Suppressor macrophage treated with lipopolysaccharide for 4 hours (primary cell): ENCODE measurements at places on chromosomes 2 and 18.

DNA sequence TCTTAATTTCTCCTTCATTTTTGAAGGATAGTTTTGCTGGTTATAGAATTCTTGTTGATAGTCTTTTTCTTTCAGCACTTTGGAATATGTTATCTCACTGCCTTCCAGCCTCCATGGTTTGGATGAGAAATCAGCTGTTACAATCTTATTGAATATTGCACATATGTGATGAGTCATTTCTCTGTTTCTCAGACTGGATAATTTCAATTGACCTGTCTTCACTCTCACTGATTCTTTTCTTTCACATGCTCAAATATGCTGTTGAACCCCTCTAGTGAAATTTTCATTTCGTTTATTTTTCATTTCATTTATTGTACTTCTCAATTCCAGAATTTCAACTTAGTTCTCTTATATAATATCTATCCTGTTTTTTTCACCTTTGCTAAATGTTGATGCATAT lies 22.2 kb downstream of the PDK1 start:
- peak; percentile 15 for DNase-seq

DNA sequence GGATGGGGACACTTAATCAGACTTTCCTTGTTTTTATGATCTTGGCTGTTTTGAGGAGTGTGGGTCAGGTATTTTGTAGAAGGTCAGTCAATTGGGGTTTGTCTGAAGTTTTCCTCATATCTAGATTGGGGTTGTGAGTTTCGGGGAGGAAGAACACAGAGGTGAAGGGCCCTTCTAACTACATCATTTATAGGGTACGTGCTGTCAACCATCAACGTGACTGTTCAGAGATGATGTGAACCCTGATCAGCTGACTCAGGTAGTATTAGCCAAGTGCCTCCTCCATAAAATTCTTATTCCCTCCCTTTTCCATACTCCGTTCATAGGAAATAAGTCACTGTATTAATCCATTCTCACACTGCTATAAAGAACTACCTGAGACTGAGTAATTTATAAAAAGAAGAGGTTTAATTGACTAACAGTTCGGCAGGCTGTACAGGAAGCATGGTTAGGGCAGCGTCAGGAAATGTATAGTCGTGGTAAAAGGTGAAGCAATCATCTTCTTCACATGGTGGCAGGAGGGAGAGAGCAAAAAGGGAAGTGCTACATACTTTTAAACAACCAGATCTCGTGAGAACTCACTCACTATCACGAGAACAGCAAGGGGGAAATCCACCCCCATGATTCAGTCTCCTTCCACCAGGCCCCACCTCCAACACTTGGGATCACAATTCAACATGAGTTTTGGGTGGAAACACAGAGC lies 547.1 kb upstream of the LINC00305 start:
- peak; percentile 12 for DNase-seq

DNA sequence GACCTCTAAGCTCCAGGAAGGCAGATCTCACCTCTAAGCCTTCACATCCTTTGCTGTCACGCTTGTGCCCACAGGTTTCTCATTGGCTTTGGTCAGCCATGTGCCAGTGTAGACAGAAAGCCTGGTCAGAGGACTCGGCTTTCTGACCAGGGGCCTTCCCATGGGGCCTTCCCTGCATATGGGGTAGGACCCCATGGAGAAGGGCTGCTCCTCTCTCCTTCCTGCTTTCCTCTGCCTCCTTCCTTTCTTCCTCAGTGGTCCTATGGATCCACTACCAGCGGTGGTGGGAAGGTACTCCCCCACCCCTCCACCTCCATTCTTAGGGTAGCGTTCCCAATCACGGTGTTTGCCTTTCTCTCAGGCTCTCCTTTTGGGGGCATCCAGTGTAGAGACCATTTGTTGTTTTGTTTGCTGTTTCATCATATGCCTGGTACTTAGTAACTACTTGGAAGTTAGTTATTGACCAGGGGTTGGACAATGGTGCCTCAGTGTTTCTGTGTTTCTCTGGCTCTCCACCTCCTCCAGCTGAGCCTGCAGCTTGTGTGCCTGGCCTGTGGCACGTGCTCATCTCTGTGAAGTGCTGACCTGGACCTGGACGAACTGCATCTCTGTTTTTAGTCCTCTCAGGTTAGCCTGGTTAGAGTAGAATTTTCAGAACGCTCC lies 71.6 kb downstream of the ZNF407 start:
- DNase-seq: no peak

GRCh38 chr2:113877711-113878598 lies 11.9 kb upstream of the ACTR3 start:
- peak; percentile 69 for DNase-seq
